ENCODE measurements at places on chromosomes 12 and 14.

GRCh38 chr12:127389923-127390322 is 877.0 kb upstream of the TMEM132C start:
- no peak for DNase-seq

- no peak for DNase-seq
Measured at GRCh38 chr14:69137843-69138535, 14.9 kb downstream of the DCAF5 start.

GRCh38 chr14:54942913-54943312 is 40.3 kb upstream of the GCH1 start:
- DNase-seq = no peak

DNA sequence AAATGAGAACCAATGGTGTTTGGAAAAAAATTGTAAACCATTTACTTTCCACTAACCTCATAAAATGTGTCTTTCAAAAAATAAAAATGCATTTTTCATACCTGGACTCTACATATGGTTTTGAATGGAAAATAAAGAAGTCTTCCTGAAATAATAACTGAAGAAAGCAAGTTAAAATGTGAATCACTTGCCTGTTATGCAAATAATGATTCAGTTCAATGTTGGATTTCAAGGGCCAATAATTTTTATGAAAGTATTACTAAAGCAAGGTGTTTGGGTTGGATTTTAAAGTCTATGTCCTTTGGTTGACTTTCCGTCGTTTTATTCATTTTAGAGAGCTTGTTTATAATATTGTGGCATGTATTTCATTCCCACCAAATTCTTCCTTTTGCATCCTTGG is 138.7 kb downstream of the CCDC91 start:
- DNase-seq = no peak

GRCh38 chr12:115096588-115097397 is 412.8 kb upstream of the TBX3 start:
- no peak for DNase-seq

- no peak for DNase-seq
Measured at GRCh38 chr12:26062566-26062965, 62.3 kb downstream of the BHLHE41 start.

- no peak for DNase-seq
Measured at GRCh38 chr14:54713379-54713778, 146.5 kb downstream of the SAMD4A start.

- DNase-seq = no peak
Measured at GRCh38 chr14:68390741-68391140, 402.1 kb downstream of the ZFP36L1 start.

- no peak for DNase-seq
Measured at GRCh38 chr12:102642199-102642598, 161.8 kb upstream of the IGF1 start.

- no peak for DNase-seq
Measured at GRCh38 chr12:26524862-26525465, 308.0 kb downstream of the ITPR2 start.

DNA sequence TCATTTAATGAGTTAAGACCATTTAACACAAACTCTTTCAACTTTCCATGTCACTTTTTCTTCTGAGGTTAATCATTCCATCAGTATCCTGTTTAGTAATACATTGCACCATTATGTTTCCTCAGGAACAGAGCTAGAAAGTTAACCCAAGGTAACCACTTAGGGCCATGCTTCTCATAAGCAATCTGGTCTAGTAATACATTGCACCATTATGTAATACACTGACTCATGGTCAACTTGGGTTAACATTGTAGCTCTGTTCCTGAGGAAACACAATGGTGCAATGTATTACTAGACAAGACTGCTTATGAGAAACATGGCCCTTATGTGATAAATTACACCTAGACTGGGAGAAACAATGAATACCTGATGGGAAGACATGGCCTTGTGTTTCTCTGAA is 21.7 kb downstream of the ERH start:
- DNase-seq = no peak

Data from CD4-positive, alpha-beta T cell treated with Interleukin-15 for 4 hours (primary cell).